ENCODE measurements at places on chromosomes 7 and 10. TPM values are rescaled to one million over a fixed set of nuclear protein-coding genes. Genes with fewer than 3 reads are reported as not detected.

DNA sequence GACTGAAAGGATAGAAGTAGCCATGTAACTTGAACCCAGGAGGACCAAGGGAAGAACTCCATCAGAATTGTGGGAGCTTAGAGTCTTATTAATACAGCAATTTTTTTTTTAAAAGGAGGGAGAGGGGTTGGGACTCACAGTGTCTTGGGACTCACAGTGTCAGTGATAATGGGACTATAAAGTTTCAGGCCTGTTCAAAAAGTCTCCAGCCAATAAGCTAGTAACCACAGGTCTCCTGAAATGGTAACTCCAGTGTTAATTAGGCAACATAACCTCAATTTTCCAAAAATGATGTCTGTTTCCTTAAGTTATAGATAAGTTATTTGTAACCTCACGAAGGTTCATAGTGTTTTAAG is 2.4 kb upstream of the HNRNPH3 start:
- DNase-seq, result no peak

The WEE2 gene
- total RNA-seq, result not detected

The ACTR3C gene
- 20.1 TPM for total RNA-seq

DNA sequence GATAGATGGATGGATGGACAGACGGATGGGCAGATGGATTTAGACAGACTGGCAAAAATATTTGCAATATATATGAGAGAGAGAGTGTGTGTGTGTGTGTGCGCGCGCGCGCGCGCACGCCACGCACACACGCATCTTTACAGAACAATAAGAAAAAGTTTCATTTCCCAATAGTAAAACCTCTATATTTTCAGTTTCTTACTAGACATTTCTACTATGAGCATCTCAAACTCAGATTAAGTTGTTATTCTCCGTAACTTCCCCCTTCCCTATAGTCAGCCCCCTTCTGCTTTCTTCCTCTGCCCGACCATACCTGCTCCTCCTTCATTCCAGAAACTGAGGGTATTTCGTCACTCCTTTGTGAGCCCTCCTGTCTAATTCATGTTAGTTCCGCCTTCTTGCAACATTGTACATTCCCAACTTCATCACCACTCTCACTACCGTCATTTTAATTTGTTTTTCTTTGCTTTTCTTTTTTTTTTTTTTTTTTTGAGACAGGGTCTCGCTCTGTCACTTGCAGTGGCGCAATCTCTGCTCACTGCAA is 154.4 kb upstream of the SH2B2 start:
- no peak for DNase-seq

The GATAD1 gene
- 35.8 TPM for total RNA-seq

DNA sequence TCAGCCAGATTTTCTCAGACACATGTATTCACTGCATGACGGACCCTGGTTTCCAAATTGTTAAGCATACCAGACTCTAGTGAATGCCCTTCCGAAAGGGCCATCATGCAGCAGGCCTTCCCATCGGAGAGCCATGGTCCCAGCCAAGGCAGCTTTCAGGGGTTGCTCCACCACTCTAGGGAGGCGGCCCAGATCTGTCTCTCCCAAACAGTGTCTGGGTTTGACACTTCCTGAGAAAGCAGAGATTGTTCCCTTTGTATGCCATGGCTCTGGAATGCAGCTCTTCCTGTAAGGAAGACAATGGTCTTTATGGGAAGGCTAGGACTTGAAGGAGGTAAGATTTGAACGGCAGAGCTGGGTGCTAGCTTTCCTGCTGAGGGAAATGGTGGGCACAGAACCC is 178.8 kb upstream of the BMPER start:
- no peak for DNase-seq

The FKBP6 gene
- total RNA-seq, result not detected

The BTBD16 gene
- total RNA-seq, result 0.35 TPM

The HOXA9 gene
- 1.2 TPM for total RNA-seq

- DNase-seq, result no peak
These were observed 173.5 kb upstream of the LYZL2 start for GRCh38 chr10:30803058-30803457.
